ENCODE measurements at places on chromosomes 12 and 14.
A peak's percentile ranks its signal among the peaks of the same experiment; 100 is the strongest.

DNA sequence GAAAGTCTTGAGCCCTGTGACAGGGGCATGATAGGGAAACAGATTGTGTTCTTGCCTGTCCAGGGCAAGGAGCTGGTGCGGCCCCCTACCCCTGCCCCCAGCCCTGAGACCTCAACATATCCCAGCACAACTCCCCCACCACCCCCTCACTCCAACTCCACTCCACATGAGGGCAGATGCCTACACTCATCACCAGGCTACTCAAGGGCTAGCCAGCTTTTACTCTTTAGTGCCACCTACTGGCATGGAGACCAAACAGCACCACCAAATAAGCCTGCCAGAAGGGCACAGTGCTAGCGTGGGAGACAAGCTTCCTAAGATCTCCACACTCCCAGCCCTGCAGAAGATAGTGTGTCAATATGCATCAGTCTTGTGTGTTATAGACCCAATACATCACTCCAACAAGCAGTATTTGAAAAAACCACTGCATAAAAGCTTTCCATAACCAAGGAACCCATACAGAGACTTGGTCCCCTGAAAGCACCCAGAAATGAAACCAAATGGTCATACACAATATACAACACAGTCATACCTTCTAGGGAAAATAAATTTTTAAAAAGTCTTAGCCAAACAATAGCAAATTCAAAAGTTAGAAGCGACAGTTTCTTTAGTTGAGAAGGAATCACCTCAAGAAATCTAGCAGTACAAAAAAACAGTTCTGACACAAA lies 154.4 kb downstream of the KCNK10 start:
- peak; percentile 33 for DNase-seq

GRCh38 chr12:82996168-82996812 lies 309.6 kb downstream of the TMTC2 start:
- no peak for DNase-seq

DNA sequence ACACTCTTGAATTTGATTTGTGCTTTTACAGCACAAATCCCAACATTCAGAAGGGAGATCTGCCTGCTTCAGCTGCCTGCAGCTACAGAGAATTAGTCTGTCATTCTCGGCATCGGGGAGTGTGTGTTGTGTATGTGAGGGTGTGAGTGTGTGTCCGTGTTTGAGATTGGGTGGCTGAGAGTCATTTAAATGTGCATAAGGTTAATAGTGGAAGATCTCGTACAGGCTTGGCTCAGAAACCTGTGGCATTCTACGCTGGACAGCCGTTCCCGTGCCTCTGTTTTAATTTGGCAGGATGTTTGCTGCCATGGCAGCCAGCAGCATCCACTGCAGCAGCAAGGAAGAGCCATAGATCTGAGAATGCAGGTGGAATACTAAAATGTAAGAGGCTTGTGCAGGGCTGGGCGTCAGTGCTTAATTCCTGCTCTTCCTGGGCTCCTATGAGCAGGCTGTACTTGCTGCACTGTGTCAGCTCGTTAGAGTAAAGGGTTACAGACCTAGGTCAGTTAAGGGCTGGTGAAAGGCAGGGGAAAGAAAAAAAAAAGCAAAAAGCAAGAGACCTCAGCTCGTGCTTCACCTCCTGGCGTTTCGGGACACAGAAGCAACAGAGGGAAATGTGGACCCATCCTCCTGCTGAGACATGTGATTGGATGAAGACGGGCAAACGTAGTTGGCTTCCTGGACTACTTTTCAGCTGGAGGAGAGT lies 205.4 kb downstream of the NAV3 start:
- DNase-seq: no peak

DNA sequence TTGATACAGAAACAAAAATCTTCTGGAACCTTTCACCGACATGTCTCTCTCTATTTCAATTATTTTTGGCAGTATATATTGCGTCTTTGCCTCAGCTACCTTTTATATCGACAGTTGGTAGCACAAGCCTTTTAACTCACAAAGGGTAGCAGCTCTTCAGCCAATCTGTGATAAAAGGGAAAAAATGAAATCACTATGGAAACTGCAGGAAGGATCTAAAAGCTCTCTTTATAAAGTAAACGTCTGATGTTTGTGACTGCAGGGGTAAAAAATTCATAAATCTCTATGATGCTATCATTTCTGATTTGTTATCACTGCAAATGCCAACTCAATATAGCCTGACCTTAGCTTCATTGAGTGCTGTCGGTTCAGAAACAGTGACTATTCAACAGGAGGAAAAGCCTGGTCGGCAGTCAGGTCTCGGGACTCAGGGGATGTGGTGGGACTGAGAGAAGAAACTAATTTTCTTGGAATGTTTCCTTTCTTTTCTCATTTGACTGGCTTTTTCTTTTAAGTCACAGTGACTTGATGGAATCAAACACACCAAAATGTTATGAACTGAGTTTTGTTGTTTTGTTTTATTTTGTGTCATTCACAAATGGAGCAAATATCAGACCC lies 5.9 kb upstream of the RMST start:
- DNase-seq: no peak

DNA sequence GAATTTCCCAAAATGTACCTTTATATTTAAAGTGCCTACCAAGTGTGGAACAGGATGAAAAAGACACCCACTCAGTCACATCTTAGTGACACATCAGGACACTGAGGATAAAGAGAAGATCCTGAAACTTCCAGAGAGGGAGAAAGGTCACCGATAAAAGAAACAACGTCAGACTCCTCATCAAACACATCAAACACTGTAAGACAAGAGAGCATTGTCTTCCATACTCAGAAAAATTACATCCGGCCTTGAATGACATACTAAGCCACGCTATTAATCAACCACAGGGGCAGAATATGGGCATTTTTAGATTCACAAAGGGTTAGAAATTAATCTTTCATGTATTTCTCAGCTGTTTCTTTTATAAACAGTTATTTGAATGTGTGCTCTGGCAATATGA lies 490.3 kb downstream of the APAF1 start:
- no peak for DNase-seq

DNA sequence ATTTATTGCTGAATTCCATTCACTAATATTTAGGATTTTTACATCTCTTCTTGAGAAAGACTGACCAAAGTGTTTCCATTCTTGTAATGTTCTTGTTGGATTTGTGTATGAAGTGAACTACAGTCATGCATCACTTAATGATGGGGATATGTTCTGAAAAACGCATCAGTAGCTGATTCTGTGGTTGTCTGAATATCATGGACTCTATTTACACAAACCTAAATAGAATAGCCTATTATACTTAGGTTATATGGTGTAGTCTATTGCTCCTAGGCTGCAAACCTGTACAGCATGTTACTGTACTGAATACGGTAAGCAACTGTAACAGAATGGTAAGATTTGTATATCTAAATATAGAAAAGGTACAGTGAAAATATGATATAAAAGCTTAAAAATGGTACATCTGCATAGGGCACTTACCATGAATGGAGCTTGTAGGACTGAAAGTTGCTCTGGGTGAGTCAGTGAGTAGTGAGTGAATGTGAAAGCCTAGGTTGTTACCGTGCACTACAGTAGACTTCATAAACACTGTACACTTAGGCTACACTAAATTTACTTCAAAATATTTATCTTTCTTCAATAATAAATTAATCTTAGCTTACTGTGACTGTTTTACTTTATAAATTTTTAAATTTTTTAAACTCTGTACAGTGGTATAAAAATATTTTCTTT lies 27.6 kb upstream of the P2RX4 start:
- DNase-seq: no peak

DNA sequence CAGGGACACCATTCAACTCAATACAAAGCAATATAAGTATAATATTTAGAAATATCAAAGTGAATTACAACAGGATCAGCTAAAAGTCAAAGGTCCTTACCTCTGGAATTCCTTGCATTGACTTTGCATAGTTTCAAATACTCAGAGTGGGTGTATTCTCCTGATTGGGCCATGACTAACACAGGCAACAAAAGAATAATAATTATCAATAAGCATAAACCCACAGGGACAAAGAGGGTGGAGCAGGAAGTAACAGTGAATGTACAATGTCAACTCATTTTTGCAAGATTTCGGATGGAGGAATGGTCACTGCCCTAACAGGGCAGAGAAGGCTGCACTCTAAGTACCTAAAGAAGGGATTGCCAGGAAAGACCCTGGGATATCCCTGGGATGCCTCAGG lies 207.5 kb downstream of the PAX9 start:
- no peak for DNase-seq

GRCh38 chr14:99236386-99237138 lies 35.4 kb downstream of the BCL11B start:
- no peak for DNase-seq

DNA sequence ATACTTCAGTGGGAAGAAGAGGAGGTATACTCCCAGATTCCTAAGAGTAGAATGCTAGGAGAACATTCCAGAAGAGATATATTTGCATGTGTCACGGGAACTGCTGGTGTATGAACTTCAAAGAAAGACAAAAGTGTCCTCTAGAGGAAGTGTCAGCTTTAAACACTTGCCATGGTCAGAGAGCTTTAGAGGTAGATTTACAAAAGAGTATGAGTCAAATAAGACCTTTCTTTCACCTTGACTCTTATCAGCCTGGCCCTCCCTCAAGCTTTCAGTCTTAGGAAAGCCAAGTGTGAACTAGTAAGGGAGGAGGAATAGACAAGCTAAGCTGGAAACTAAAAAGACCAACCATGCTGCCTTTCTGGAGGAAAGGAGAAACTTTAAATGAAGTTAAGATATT lies 34.7 kb downstream of the COX8C start:
- no peak for DNase-seq

DNA sequence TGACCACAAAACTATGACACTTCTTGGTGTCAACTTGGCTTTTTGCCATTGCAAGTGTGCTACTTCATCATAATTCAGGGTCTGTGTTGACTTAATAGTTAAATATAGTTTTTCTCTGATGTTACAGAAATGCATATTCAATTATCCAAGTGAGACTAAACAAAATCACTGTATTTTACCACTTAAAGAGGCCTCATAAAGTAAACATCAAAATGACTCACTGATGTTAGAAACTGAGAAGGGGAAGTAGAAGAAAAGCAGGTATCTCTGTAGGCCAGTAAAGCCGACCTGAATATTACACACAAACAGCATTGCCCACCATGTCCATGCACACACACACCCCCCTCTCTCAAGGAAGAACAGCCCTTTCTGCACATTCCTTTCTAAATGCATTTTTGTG lies 55.4 kb downstream of the RPAP3 start:
- DNase-seq: no peak

DNA sequence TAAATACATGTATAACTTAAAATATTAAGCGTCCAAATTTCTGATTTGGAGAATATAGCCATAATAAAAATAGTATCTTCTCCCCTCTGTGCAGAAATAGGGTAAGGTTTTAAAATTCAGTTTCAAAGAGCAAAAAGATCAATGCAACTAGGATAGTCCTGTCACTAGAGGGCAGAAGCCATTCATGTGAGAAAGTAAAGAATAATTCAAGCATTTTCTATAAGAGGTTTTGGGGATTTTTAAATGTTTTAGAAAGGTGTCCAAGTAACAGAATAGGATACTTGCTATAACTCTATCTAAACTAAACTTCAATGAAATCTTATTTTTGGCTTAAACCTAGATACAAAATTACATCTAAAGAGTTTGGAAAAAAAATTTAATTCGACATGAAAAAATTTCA lies 50.3 kb downstream of the ADAMTS20 start:
- peak; percentile 44 for DNase-seq

- DNase-seq: no peak
These were observed 8.1 kb upstream of the IRF2BPL start for GRCh38 chr14:77036484-77037214.

DNA sequence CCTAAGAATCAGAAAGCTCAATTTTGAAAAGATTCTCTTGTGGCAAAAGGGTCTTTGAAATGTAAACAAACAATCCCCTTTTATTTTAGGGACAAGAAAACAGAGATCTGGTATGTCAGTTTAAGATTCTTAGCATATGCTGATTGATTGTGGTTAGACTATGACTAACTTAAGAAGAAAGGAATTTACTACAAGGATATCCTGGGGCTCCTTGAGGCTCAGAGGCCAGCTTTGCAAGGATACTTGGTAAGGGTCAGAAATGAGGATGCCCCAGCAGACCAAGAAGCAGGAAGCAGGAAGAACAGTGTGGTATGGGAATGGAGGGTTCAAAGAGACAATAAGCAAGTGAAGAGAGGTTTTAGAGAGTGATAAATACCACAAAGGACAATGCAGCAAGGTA lies 474.6 kb downstream of the ETNK1 start:
- no peak for DNase-seq

DNA sequence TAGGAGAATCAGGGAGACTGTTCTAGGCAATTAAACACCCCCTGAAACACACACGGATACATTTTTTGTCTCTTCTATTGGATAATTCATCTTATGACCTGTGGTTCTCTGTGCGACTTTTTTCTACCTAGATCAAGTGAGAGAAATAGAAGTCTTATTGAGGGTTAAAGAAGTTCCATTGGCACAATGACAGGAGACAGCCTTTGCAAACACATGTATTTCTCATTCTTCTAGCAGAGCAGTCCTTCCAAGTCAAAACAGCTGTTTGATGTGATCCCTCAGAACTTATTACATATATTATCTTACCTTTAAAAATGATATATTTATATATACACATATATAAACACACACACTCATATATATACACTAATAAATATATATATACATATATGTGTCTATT lies 496.7 kb downstream of the SLC6A15 start:
- DNase-seq: no peak

DNA sequence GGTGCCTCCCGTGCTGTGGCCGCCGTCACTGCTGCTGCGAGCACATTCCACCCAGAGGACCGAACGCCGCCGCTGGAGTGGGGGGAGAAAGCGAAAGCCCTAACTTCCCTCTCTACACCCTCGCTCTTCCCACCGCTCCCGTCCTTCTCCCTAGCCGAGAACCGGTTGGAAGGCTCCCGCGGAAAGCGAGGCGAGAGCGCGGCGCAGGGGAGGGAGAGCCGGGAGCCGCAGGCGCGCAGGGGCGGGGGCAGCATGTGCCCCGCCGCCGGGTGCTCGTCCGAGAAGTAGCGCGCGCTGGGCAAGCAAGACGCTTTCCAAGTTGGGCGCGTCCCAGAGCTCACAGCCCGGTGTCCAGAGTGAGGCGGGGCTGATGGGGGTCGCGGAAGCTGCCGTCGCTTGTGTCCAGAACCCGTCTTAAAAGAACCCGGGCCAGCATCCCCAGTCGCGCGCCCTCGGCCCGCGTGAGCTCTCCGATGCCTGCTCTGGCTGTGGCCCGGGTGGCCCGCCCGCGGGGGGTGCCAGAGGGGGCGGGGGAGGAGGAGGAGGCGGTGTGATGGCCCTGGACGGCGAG lies at the start of gene TRHDE:
TRHDE (plus strand) TSS at position 280 of the 571 bp plus-strand sequence; CDS start at position 554, 274 bp downstream.
- DNase-seq: peak; percentile 28

- no peak for DNase-seq
These were observed 54.3 kb downstream of the MOK start for GRCh38 chr14:102250636-102251035.

All from ACHN (cell line).